ENCODE measurements at places on chromosomes 1 and 21. TPM values are rescaled to one million over a fixed set of nuclear protein-coding genes. Genes with fewer than 3 reads are reported as not detected.
A peak's percentile ranks its signal among the peaks of the same experiment; 100 is the strongest.

DNA sequence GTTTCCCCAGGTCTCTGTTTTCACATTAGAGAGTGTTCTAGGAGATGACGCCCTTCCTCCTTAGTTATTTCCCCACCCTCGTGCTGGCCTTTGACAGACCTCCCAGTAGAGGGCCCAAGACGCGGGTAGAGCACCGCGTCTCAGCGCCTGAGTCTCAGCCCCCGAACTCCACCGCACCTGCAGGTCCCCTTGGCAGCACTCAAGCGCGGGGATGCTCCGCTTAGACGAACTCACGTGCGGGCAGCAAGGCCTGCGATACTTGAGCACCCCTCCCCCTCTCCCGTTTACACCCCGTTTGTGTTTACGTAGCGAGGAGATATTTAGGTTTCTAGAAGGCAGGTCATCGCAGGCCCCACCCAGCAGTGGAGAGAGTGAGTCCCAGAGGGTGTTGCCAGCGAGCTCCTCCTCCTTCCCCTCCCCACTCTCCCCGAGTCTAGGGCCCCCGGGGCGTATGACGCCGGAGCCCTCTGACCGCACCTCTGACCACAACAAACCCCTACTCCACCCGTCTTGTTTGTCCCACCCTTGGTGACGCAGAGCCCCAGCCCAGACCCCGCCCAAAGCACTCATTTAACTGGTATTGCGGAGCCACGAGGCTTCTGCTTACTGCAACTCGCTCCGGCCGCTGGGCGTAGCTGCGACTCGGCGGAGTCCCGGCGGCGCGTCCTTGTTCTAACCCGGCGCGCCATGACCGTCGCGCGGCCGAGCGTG lies at the start of gene CD55:
Gene CD55, plus strand, starts transcription at position 600 of the 711 bp plus-strand sequence. Its CDS starts 88 bp downstream, at position 688.
- DNase-seq, result peak; percentile 98

- DNase-seq, result no peak
Observed at GRCh38 chr1:158371188-158371953, 17.7 kb downstream of the CD1E start.

DNA sequence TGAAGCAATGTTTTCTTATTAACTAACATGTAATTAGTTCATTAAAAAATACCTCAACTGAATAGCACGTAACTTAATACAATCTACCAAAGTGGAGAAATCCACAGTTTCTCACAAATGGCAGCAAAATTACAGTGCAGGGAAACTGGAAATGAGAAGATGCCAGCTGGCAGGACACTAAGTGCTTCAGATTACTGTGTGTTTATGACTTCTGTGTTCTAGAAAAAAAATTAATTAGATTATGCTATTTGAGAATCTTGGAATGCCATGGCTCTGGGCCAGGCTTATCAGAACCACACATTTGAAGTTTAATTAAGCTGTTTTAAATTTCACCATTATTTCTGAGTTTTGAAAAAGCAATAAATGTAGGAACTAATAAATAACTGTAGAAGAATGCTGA lies 357.6 kb downstream of the TGFB2 start:
- no peak for DNase-seq

GPR61 gene
- polyA plus RNA-seq, result 0.93 TPM

GRCh38 chr1:203440771-203441170 lies 34.8 kb upstream of the PRELP start:
- peak; percentile 77 for DNase-seq

- peak; percentile 19 for DNase-seq
Observed at GRCh38 chr1:98336472-98337083, 324.9 kb upstream of the SNX7 start.

DNA sequence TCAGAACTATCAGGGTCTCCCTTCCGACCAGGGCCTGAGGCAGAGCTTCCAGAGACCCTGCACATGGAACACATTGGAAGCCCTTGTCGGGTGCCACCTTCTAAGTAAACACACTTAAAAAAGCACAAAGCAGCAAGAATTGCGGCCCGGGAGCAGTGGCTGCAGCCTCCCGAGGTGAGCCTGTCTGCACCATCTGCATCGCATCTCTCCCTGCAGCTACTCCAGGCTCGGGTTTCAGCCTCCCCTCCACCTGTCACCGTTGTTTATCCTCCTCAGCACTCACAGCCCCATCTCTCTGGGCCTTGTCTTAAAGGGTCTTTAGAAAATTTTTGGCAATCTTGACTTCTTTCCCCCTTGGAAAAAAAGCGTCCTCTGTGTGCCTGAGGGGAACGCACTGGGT lies 95.1 kb upstream of the ARHGEF16 start:
- DNase-seq, result no peak

DNA sequence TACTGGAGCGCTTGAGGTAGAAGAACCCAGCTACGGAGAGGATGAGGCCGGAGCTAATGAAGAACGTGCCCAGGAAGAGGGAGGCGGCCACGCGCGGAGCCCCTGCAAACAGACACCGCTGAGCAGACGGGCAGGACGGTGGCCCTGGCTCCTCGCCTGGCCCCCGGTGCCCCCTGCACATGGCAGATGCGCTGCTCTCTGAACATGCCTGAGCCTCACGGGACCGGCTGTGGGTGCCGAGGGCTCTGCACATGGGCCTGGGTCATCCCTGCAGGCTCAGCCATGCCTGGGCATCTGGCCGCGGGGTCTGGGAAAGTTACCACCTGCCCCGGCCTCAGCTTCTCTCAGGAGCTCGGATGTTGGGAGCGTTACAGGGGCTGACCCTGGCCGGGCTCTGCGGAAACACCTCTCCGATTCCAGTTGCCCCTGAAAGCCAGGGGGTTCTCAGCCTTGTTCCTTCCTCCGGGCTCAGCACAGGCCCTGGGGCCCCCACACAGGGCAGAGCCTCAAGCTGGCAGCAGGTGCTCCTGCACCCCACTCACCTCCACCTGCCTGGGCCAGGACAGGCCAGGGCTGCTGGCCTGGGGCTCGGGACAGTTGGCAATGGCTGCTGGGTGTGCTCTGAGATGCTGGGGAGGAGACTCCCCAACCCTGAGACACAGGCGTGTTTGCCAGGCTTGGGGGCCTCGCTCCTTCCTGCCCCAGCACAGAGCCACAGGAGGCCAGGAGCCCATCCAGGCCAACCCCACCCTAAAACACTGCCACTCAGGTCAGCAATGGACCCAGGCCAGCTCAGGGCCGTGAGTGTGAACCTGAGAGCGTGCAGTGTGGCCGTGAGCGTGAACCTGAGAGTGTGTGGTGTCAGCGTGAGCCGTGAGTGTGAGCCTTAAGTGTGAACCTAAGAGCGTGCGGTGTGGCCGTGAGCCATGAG lies 12.1 kb upstream of the RNF223 start:
- DNase-seq, result no peak

ATP1A4 gene
- polyA plus RNA-seq, result 0.27 TPM

SVBP gene
- polyA plus RNA-seq, result 39.1 TPM

PCBP3 gene
- polyA plus RNA-seq, result 7.4 TPM

IL20 gene
- polyA plus RNA-seq, result 0.06 TPM

SGIP1 gene
- 15.2 TPM for polyA plus RNA-seq

DNA sequence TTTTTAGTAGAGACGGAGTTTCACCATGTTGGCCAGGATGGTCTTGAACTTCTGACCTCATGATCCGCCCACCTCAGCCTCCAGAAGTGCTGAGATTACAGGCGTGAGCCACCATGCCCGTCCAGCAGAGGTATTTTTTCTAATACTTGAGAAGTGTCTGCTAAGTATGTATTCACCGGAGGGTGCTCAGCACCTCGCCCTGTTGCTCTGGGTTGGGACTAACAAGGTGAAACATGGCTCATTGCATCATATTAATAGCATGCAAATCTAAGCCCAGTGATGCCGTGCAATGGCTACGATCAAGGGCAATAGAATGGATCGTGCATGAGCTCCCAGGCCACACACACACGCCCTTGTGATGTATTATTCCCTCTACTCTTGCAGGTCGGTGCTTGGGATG lies 68.7 kb downstream of the PDE9A start:
- no peak for DNase-seq

DNA sequence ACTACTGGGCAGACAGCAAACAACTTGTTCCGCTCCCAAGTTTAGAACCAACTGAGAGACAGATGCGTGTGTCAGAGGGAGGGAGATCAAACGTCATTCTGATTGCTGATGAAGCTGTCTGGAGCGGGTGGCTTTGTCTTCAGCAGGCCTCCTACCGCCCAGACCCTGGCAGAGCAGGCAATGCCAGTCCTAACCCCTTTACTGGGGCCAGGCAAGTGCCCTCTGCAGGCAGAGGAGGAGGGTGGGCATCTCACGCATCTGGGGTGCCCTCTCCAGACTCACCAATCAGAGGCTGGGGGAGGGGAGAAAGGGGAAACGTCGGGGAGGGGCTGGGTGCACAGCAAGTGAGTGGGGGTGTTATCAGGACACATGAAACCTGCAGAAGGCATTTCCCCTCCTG lies 126.6 kb downstream of the ACTL8 start:
- DNase-seq, result no peak

- no peak for DNase-seq
Observed at GRCh38 chr1:43232074-43232473, 37.7 kb upstream of the TMEM125 start.

TMEM51 gene
- polyA plus RNA-seq, result 35.7 TPM

DNA sequence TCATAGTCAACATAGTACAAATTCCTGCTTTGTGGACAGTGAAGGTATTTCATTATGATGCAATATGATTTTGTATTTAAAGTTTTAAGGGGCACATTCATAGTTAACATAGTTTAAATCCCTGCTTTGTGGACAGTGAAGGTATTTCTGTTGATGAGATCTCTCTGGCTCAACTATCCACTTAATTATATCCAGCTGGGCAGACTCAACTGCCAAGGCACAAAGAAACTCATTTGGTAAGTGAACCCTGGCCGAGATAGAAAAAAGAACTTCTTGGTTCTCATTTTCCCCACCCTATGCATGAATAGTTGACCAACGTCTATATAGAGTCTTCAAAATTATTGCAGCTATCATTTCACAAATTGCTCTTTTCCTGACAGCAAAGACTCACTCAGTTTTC lies 1194.6 kb downstream of the NCAM2 start:
- DNase-seq, result no peak

- no peak for DNase-seq
Observed at GRCh38 chr1:66556161-66556611, 22.2 kb downstream of the SGIP1 start.

IGSF5 gene
- polyA plus RNA-seq, result 0.67 TPM

Measured in large intestine (tissue), 12 donors.